ENCODE measurements at places on chromosomes 7 and 10. TPM values are rescaled to one million over a fixed set of nuclear protein-coding genes. Genes with fewer than 3 reads are reported as not detected.

The HGF gene
- total RNA-seq, result 0.57 TPM

The CALML5 gene
- total RNA-seq, result not detected

The WNT8B gene
- total RNA-seq, result not detected

The CCL24 gene
- total RNA-seq, result not detected

The SLC39A12 gene
- total RNA-seq, result not detected

The ZP3 gene
- total RNA-seq, result 2.2 TPM

The CDK1 gene
- total RNA-seq, result 2.1 TPM

The FLNC gene
- not detected for total RNA-seq

The AGFG2 gene
- 40.8 TPM for total RNA-seq

The OGDHL gene
- not detected for total RNA-seq

The EIF5AL1 gene
- not detected for total RNA-seq

The C10orf62 gene
- not detected for total RNA-seq

The PPP1R17 gene
- total RNA-seq, result not detected

The SLC16A9 gene
- total RNA-seq, result 0.42 TPM

The CYP2E1 gene
- total RNA-seq, result 0.37 TPM

The STAG3 gene
- total RNA-seq, result 6.2 TPM

The SGPL1 gene
- total RNA-seq, result 30.4 TPM
